Brain microvascular endothelial cell (primary cell): ENCODE measurements at places on chromosomes 6 and 20.

- DNase-seq: no peak
Measured at GRCh38 chr6:136922685-136923006, 545 bp downstream of the SLC35D3 start.

- DNase-seq: no peak
Measured at GRCh38 chr6:98777762-98778161, 56.6 kb upstream of the POU3F2 start.

DNA sequence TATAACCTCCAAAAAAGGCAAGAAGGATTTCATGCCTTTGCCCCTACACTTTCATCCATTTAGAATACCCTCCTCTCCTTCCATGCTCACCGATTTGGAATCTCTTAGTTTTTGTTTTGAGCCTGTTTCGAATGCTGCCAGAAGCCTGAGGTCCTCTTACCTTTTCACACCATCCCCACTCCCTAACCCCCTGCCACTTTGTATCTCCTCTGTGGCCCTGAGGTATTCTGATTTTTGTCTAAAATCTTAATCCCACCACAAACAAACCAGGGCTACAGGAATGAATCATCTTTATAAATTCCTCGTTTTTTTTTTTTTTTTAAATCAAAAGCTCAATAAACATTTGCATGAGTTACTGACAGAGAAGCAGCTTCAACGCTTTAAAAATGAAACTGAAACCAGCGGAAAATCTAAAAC, 1.6 kb upstream of the RPS12 start:
- DNase-seq: no peak

DNA sequence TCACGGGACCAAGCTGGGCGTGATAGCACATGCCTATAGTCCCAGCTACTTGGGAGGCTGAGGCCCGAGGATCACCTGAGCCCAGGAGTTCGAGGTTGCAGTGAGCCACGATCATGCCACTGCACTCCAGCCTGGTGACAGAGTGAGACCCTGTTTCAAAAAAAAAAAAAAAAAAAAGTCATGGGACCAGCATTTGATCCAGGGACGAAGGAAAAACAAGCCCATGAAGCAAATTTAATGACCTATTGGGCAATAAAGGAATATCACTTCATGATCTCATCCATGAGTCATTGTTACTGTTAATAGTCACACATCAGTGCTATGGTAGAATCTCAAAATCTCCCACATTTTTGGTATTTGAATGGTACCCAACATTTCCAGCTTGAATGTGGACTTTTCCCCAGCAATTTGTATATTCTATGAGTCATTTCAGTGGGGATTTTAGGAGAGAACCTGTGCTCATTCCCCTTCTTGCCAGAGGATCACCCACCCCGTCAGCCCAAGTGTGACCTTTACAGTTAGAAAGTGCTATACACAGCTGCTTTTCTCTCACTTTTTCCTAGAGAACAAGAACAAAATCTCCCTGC, 8.5 kb upstream of the SOD2 start:
- peak; percentile 37 for DNase-seq
